Epithelial cell of esophagus (primary cell): ENCODE measurements at places on chromosomes 12 and 14.

DNA sequence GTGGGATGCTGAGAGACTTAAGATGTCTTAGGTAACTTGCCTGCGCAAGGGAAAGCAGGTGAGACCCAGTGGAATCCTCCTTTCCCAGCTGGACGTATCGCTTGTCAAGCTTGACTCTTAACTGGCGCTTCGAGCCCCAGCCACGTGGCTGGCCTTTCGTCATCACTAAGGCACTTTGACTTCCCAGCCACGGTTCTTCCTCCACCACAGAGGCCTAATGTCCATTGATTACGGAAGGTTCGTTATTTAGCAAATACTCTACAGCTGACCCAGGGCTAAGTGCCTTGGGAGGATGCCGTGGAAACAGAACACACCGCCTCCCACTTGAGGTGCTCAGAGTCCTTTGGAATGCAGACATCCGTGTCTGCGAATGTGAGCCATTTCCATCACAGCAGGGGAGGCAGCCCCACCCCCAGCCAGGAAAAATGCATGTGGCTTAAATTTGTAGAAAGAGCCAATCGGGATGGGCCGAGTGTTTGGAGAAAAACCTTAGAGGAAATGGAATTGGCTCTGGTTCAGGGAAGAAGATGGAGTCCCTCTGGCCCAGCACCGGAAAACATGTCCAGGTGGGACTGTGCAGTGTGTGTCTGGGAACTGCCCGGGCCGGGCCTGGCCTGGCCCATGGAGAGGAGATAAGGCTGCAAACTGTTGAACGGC lies 115.7 kb downstream of the PLXNC1 start:
- no peak for DNase-seq

- DNase-seq: no peak
Measured at GRCh38 chr14:102472791-102473150, 36.8 kb downstream of the ANKRD9 start.

DNA sequence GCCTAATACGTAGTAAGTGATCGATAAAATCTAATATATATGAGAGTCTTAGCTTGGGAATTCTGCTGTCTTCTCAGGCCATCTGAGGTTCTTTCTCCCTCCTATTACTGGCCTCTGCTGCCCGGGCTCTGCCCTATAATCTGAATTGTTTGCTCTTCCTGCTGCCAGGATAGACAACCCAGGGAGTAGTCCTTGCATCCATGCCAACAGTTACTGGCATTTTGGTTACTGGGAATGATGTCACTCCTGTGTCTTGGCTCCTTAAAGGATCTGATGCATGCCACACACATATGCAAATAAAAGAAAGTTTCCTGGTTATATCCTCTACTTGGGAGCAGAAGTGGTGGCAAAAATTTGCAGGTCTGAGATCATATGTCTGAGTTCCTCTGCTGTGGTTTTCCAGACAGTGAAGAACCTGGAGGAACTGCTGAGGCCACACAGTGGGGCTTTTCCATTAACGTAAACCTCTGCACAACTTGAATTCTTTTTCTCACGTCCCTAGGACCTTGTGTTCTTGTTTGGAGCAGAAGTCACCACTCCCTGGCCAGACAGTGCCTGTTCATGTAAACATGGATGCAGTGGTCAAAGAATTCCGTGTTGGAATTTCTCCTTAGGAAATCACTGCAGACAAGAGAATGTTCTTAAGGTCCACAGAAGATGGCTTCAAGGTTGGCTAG lies 320.6 kb upstream of the TBX3 start:
- DNase-seq: no peak

DNA sequence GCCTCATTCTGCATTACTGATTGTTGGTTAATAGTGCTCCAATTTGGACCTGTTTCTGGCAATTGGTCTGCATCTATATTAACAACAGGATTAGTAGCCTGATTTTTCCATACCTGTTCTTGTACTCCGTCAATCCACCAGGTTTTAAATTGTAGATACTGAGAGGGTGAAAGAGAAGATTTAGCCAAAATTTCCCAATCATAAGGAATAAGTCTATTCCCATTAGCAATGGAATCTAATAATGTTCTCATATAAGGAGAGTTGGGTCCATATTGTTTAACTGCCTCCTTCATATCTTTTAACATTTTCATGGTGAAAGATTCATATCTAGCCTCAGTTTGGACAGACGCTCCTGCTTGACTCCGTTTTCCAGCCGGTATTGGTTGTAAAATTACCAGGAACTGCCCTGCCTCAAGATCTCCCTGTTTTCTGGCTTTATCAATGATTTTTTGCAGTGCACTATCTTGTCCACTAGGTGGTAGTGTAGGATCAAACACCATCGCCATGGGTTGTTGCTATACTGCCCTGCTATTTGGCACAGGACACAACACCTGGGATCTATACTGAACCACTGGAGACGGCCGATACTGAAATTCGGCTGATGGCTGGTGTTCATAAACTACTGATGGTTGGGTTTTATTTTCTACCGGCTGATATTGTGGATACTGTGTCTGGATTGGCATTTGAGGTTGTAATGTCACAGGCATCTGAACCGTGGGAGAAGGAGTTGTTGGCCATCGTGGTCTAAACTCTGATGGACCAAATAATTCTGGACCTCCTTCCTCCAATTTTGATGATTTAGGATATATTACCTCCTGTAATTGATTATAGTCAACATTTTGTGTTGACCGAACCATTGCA lies 25.2 kb downstream of the DHRS4L2 start:
- DNase-seq: peak; percentile 78

DNA sequence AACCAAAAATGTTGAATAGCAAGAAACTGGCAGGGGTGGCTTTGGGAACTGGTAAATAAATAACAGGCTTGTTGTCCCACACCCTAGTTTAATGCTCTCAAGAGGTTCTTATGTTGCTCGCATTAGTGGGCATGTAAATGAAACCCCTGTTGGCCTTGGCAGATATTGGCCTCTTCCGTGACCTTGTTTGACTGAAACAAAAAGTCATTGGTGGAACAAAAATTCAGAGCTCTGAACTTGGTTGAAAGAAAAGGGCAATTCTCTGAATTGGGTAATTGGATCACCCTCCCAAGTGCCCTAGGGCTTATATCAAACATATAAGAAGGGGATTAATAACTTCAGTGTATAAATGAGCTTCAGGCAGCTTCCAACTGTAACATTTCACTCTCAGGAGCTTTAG lies 426.2 kb downstream of the ZFP36L1 start:
- no peak for DNase-seq
